ENCODE measurements at places on chromosomes 5 and 9.

DNA sequence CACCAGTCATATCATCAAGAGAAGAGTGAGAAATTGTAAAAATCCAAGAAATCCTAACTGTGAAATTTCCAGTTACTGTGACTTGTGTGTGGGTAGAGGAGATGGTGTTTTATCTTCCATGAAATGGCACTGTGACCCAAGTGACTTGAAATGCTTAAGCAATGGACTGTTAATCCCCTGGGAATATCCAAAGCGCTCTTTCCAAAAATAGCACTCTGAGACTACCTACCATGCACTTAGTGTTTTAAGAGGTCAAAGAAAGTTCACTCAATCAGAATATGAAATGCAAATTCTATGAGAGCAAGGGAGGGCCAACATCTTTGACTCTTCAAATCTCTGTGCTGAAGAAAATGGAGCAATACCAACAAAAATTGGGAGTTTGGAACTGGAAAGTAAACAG is 244.0 kb downstream of the GABRB2 start:
- DNase-seq = no peak

DNA sequence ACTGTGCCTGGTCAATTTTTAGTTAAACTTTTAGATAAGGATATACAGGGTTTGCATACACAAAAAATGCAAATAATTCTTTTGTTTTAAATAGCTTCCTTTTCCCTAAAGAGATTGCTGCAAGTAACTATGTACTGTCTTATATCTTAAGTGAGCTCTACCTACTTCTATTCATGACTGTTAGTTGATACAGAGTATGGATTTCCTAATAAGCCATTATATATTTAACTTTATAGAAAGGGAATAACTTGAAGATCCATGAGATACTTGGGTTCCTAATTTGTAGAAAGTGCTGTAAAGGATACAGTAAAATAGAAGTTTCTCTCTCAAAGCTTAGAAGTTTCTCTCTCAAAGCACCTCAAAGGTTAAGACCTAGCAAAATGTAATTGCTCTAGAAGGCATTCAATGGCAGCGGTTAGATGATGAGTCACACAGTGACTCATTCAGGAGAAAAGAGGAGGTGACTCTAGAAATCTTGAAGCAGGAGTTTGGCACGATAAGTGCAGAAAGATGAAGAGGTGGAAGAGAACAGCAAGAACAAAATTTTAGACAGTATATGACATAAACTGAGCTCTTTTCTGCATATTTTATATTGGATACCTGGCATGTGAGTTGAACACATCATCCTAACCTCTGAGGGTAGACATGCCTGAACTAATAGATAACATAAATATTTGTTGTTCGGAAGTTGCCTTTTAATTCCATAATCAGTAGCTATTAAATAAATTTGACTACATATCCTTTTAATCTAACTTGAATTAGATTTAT is 5.5 kb upstream of the DNAJC21 start:
- peak; percentile 62 for DNase-seq

DNA sequence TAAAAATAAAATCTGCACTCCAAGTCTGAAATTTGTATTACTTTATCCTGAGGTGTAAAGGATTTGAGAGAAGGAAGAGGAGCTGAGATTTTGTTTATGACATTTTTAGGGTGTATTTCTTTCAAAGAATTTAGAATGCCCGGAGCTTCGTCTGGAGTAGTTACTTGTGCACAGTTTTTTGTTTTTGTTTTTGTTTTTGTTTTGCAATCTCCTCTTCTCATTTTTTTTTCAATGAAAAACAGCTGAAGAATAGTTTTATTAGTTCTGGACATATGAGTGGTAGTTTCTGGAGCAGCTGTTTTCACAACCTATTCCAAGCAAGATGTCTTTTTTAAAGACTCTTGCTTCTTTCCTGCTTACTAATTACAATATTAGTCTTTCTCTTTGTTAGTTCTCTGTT is 408.2 kb upstream of the PTGER4 start:
- DNase-seq = no peak

- DNase-seq = no peak
Observed at GRCh38 chr5:5135957-5136676, 4.0 kb upstream of the ADAMTS16 start.

GRCh38 chr9:75482566-75482965 is 394.3 kb downstream of the OSTF1 start:
- DNase-seq = no peak

- no peak for DNase-seq
Observed at GRCh38 chr5:113112435-113112834, 135.8 kb downstream of the DCP2 start.

- no peak for DNase-seq
Observed at GRCh38 chr9:81076131-81076530, 613.2 kb downstream of the TLE1 start.

DNA sequence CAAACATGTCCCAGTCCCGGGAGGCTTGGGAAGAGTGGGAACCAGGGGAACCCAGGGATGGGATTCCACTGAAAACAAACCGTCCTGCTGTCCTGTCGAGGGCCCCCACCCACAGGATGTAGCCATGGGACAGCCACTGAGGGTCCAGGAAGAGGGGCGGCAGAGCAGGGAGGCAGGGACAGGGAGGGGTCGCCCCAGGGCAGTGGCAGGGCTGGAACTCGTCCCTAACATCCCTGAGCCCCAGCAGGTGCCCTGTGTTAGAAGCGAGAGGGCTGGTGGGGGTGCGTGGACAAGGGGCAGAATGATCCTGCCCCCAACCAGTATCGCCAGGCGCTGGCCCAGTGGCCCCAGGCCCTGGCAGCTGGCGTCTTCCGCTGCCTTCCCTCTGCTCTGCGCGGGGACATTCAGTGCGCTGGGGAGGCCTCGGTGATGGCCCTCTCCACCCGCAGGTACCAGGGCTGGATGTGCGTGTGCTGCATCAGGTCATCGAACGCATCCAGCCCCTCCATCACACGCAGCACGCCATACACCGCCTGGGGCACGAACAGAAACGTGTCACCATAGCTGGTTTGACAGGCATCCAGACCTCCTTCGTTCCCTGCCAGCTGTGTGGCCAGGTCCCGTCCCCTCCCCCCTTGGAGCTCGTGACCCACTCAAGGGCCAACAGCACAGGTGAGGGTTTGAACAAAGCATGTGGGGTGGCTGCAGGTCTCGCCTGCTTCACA is 6.6 kb downstream of the PTGES2 start:
- no peak for DNase-seq

DNA sequence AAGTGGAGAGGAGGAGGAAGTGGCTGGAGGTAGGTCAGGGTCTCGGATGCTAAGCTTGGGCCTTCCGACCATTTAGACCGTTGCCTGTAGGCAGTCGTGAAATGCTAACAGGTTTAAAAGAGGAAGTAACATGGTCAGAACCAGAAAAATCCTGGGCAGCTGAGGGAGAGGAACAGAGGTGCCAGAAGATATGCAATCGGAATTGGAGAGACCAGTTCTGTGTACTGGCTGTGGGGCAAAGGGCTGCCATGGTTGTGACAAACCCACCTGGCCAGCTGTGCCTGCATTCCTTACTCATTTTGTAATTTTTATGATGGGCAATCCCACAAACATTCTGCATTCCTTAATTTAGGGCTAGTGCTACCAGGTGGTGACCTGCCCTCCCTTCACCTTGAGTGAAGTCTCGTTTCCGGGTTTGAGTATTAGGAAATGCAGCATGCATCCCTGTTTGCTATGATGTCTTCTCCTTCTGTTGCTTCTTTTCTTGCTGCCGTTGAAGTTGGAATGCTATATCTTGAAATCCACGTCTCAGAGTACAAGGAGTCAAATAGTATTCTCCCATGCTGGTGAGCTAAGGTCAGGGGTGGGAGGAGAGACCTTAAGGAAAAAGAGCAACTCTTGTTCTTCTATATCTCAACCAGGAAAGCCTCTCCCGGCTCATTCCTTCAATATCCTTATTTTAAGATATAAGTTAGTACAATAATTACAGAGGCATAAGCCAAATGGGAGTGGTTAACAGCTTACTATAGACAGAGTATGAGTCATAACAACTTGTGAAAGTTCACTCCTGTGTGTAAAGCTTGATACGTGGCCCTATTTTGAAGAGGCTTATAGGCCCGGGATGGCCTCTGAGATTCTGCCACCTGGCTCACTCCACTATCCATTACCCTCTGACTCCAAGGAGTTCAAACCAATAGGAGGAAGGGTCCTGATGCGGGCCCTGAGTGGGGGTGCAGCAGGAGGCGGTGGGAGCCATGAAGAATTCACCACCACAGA is 37.0 kb downstream of the B4GALT1 start:
- DNase-seq = no peak

GRCh38 chr5:62938927-62939326 is 360.3 kb downstream of the LRRC70 start:
- no peak for DNase-seq

DNA sequence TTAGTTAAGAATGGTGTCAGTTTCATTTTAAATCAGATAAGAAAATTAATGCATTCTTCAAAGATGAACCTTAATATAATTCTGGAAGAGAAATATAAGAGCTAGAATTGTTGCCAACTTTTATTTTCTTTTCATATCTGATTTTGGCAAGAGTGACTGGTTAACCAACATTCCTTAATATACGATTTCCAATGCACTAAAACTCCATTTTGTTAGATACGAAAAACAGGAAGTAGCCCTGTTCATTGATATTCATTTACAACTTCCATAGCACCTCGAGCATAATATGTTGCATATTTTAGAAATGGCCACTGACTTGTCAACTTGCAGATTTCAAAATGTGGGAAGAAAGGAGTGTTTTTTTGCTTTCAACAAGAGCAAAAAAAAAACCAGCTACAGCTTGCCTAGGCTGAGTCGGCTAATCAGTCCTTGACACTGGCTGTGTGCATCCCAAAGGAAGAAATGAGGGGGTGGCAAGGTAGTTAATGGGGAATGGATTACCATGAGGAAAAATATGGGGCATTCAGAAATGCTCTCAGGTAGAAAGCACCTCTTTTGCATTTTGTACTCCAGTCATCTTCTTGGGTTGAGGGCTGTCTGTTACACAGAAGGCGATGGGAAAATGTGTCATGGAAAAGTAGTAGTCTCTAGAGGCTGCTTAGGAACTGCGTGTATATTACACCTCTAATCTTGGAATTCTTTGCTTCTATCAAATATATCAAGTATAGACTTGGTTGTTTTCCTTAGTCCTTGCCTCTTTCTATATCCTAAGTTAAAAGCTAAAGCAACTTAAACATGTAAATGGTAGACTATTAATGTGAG is 3.9 kb downstream of the MAP3K1 start:
- no peak for DNase-seq

DNA sequence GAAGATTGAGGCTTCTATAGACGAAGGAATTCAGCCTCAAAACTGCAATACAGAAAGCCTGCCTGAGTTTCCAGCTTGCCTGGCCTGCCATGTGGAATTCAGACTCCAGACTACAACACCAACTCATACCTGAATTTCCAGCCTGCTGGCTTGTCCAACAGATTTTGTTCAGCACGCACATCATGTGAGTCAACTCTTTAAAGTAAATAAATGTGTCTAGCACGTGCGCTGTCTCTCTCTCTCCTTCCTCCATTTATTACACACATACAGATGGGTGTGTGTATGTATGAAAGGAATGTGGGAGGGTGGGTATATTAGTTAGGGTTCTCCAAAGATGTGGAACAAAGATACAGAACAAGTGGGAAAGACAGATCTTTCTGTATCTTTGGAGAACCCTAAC is 82.4 kb upstream of the TAS2R1 start:
- DNase-seq = peak; percentile 76

GRCh38 chr9:72540348-72540873 is 19.0 kb downstream of the TMC1 start:
- peak; percentile 95 for DNase-seq

GRCh38 chr5:10838038-10838437 is 77.0 kb upstream of the DAP start:
- DNase-seq = no peak

DNA sequence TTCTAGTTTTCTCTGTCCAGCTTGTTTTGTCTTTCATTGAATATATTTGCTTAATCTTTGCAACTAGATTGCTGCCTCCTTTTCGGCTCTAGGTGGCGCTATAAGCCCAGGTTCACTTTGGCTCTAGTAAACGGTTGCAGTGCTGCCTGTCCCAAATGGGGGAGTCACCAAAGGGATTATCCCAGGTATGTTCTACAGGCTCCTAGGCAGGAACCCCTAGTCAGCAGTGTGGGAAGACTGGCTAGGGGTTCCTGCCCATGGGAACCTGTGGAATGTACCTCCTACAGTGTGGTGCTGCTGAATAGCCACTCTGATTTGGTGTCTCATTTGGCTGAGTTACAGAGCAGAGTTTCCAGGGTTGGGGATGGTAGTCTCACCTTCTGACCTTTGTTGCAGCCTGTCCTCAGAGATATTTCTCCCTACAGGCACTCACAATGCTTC is 85.2 kb downstream of the ARSB start:
- no peak for DNase-seq

DNA sequence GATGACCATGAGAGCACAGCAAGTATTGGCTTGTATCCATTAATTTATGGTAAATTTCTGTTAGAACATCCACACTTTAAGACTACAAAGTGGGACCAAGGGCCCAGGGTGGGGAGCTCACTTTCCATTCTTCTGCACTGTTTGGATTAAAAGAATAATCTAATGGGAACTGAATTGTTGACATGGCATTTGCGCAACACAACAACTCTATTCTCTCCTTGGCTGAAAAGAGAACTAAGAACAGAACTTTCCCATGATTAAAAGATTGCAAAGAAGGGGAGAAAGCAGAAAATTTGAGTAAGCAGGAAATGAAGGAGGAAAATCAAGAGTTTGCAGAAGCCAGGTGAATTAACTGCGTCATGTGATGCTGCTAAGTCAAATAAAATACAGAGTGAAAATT is 143.4 kb downstream of the HINT1 start:
- DNase-seq = no peak

GRCh38 chr5:10442576-10442975 is 897 bp downstream of the ROPN1L start:
- DNase-seq = peak; percentile 39

GRCh38 chr9:108535526-108535925 is 320.3 kb downstream of the ACTL7B start:
- no peak for DNase-seq

DNA sequence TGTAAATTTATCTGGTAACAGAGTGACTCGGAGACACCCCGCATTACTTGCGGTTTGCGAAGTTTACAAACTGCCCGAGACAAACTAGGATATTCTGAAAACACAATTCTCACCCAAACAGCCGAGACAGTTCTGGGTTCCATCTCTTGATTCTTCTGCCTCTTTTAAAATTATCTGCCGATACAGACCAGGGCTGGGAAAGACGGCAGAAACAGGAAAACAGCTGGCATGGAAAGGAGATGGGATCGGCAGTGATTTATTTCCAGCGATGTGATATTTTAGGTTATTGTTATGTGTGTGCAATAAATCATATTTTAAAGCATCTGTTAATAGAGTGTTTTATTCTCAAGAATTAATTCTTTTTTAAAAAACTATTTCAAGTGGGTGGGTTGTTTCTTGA is 93.3 kb upstream of the LMX1B start:
- no peak for DNase-seq

- no peak for DNase-seq
Observed at GRCh38 chr5:151236888-151237287, 13.0 kb upstream of the CCDC69 start.

GRCh38 chr5:159645179-159645846 is 271.0 kb upstream of the ADRA1B start:
- DNase-seq = no peak

DNA sequence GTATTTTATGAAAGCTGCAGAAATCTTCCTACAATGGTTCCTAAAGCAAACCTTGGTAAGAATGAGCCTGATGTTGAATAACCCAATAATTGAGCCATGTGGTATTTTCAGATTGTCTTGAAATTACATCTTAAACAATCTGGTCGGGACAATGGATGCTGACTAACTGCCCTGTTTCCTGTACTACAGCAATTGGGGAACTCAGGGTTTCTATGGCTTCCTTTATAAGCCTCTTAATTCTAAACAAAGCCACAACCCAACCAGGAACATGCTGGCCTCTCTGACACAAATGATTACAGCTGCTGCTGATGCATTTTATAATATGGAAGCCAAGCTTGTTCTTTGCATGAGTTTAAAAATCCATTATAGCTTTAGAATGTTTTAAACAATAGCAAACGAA is 30.2 kb downstream of the PTPN3 start:
- DNase-seq = no peak

Data from GM04503 (cell line).